ENCODE measurements at places on chromosomes 13 and 19.

DNA sequence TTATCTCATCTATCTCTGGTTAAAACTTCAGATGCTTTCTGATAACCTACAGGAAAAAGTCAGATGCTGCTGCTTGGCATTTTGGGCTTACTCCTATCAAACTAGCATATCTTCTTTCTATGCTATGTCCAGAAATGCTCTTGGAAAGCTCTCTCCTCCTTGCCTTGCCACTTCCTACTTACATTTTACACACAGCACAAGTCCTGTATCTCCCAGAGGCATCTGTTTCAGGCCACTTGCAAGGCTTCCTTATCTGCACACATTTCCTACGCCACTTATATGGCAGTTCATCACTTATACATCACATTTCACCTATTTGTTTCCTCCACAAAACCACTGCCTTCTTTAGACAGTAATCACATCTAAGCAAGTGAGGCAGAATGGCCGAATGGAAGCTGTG is 220.3 kb downstream of the DNAJC15 start:
- DNase-seq, result no peak

GRCh38 chr19:55098716-55099556 is 18.5 kb downstream of the PPP1R12C start:
- DNase-seq, result no peak

- no peak for DNase-seq
Measured at GRCh38 chr19:33343301-33343700, 30.2 kb upstream of the CEBPG start.

DNA sequence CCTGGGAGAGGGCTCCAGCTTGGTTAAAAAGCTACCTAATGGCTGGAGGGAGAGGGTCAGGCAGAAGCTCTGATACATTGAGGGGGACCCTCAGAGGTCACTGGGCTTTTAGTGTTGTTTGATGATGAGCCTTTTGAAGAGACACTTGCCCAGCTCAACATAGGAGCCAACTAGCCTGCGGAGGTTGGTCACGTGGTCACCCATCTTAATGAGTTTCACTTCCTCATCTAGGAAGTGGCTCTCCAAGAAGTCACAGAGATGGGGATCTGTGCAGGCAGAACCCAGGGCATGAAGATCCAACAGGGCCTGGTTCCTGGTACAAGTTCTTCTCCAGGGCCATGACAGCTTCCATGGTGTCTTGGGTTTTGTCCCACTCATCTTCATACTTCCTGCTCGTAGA is 33.4 kb downstream of the IPO5 start:
- no peak for DNase-seq

DNA sequence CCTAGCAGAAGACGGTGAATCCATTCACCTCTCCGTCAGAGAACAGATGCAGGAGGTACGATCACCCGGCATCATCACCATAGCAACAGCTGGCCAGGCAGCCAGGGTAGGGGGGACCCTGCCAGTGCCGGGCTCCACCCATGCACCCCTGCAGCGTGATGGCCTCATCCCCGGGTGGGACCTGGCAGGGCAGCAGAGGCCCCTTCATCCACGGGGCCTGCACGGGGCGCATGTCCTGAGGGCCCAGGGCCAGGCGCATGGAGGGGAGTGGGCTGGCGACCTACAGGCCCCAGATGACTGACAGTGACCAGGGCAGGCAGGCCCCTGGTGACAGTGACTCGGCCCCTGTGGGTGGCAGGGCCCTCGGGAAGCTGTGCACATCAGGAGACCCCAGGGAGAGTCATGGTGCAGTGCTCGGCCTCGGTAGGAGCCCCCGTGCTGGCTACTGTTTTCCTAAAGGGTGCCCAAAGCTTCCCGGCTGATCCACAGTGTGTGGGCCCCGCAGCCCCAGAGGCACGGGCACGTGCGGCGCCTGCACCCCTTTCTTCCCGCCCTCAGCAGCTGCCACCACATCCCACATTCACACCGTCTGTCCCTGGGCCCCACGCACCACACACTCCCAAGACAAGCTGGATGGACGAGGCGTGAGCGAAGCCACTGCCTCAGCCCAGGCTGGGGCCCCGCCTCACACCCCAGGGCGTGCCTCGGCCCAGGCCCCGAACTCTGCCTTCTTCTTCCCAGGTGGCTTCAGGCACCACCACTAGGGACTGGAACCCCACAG is 4.8 kb downstream of the RNF126 start:
- DNase-seq, result no peak

DNA sequence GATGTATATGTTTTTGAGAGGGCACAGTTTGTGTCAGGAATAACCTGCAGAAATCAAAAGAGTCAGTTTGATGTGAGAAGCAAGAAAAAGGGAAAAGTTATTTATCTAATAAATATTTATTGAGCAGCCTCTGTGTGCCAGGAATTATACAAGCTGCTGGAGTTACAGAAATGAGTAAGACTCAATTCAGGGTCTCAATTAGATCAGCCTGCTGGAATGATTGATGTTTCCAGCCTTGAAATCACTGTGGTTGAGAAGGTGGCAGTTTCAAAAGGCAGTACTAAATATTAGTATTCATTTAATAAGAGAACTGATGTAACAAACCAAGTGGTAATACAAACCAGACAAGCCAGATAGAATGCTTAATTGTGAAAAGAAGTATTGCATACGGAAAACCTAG is 782.4 kb upstream of the GPC6 start:
- no peak for DNase-seq

DNA sequence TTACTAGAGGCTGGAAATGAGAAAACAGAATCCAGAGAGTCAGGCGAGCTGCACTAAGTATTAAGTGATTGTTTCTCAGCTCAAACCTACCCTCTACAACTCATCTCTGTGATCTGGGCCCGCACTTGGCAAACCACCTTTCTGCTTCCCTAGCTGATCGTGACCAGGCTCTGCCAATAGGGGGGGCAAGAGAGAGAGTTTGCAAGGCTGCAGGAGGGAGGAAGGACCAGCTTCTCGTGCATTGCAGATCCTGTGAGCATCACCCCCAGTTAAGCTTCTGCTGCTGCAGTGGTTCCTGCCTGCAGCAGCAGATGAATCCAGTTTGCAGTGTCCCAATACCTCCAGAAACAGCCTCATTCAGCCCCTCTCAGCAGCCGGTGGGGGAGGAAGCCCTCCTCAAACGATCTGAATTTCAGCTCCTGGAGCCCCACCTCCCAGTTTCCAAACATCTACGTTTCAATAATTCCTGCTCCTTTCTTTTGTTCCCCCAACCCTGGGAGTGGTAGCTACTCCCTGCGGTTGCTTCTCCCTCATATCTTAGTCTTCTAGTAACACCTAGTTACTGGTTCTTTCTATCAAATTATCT is 20.0 kb downstream of the XRCC1 start:
- DNase-seq, result no peak
